ENCODE measurements at places on chromosomes 13 and 19.

GRCh38 chr19:30107251-30107650, 165.2 kb downstream of the URI1 start:
- no peak for DNase-seq

DNA sequence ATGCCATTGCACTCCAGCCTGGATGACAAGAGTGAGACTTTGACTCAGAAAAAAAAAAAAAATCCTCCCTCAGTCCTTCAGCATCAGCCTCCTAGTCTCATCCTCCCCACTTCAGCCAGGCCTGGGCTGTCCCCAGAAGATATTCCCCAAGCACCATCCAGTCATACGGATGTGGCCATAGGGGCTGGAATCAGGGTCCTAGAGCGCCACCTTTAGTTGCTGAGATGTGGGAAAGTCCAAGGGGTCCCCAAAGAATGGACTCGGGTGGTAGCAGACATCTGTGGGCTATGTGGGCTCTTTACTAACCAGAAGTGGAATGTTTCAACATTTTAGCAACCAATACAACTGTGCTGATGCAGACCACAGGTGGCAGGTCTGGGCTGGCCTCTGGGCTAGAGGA, 3.1 kb upstream of the TYROBP start:
- DNase-seq = no peak

DNA sequence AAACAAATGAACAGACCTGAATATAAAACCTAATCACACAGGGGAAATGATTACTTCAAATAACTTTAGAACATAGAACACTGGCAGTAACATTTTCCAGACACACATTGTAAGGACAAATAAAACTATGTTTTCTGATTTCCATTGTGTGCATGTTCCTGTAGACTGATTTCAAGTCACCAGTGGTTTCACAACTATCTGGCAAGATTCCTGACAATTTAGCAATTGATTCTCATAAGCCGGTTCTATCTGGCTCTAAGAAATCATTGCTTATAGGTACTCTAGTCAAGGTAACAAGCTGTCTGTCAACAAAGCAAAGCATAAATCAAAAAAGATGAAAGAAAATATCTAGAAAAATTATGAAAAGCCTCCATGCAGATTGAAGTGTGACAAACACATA, 19.6 kb upstream of the PCCA start:
- DNase-seq = no peak

- DNase-seq = no peak
Observed at GRCh38 chr19:39410831-39411080, 1.7 kb upstream of the PLEKHG2 start.

DNA sequence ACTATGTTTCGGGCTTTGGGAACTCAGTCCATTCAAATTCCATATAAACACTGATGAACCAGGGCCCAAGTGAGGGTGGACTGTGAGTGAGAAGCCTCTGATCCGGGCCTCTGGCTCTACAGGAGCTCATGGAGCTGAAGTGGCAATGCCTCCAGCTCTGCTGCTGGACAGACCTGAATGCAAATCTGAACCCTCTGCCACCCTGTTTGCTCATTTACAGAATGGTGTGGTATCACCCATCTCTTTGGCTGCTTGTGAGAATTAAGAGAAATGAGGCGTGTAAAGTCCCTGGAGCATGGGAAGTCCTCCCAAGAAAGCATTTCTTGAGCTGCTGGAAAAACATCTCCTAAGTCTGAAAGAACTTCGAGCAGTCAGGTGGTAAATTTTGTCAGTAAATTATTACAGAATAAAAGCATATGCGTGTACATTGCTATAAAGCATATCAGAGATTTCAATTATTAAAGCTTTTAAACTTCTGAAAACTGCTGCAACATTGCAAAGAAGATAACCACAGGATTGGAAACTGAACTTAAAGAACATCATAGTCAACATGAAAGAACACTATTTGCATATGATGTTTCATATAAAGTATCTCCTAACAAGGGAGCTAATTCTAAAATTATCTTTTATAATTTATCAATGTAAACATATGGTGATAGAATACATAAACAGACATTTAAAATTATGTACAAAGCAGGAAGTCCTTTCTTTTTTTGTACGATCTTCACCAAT, 369.0 kb downstream of the UQCRFS1 start:
- no peak for DNase-seq

DNA sequence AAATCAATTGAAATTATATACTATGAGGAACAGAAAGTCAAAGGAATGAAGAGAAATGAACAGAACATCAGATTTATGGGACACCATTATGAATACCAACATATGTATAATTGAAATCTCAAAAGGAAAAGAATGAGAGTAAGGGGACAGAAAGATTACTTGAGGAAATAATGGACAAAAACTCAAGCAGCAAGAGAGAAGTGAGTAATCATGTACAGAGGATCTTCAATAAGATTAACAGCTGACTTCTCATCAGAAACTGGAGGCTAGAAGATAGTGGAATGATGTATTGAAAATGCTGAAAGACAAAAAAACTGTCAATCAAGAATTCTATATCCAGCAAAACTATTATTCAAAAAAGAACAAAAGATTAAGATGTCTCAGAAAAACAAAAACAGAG, 10.4 kb downstream of the MTUS2 start:
- no peak for DNase-seq

- DNase-seq = peak; percentile 35
Observed at GRCh38 chr19:17025991-17026658, 485 bp downstream of the CPAMD8 start.

- DNase-seq = no peak
Observed at GRCh38 chr19:27993619-27994570, 1219.1 kb downstream of the UQCRFS1 start.

GRCh38 chr19:16920816-16921529, 32.2 kb downstream of the F2RL3 start:
- no peak for DNase-seq

DNA sequence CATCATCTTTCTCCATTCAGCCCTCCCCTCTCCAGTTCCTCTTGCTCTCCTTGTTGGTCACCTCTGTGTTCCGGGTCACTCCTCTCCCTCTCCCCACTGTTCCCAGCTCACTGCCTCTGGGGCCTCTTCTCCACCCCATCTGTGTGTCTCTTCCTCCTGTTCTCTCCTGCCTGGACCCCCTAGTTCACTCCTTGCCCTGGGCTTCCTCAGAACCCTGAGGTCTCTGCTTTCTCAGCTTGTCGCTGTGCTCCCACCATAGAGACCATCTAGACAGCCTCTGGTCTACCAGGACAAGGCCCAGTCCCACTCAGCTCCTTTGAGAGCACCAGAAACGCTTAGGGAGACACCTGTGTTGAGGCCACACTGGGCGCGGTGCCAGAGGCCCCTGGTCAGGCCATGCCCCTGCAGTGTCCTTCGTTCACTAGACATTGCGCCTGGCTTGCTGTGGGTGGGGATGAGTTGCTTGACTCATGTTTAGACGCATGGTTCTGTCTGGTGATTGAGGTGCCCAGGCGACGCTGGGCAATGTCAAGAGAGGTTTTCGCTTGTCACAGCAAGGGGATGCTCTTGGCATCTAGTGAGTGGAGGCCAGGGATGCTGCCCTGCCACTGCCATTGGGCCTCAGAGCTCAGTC, 4.8 kb downstream of the LENG9 start:
- DNase-seq = no peak

GRCh38 chr19:33430674-33431277, 57.3 kb downstream of the CEBPG start:
- peak; percentile 36 for DNase-seq

DNA sequence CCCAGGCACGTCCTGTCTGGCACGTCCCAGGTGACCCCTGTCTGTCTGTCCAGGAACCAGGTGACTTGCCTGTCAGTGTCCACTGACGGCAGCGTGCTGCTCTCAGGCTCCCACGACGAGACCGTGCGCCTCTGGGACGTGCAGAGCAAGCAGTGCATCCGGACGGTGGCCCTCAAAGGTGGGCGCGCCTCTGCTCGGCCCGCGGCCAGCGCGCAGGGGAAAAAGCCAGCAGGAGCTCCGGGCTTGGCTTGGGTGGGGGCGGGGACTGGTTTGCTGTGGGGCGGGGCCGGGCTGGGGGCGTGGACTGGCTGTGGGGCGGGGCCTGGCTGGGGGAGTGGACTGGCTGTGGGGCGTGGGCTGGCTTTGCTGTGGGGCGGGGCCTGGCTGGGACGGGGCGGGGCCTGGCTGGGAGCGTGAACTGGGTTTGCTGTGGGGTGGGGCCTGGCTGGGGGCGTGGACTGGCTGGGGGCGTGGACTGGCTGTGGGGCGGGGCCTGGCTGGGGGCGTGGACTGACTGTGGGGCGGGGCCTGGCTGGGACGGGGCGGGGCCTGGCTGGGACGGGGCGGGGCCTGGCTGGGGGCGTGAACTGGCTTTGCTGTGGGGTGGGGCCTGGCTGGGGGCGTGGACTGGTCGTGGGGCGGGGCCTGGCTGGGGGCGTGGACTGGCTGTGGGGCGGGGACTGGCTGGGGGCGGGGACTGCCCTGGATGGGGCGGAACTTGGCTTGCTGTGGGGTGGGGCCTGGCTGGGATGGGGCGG, 7.2 kb downstream of the WDR18 start:
- no peak for DNase-seq

DNA sequence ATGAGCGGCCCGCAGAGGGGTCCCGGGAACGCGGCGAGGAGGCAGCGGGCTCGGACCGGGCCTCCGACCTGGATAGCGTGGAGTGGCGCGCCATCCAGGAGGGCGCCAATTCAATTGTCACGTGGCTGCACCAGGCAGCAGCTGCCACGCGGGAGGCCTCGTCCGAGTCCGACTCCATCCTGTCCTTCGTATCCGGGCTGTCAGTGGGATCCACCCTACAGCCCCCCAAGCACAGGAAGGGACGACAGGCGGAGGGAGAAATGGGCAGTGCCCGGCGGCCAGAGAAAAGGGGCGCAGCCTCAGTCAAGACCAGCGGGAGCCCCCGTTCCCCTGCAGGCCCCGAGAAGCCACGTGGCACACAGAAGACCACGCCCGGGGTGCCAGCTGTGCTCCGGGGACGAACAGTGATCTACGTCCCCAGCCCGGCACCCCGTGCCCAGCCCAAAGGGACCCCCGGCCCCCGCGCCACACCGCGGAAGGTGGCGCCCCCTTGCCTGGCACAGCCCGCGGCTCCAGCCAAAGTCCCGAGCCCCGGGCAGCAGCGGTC, 10.7 kb downstream of the C19orf25 start:
- no peak for DNase-seq

GRCh38 chr19:10717054-10717355, 874 bp upstream of the DNM2 start:
- DNase-seq = no peak

GRCh38 chr13:101875717-101876393, 423.4 kb downstream of the ITGBL1 start:
- no peak for DNase-seq

DNA sequence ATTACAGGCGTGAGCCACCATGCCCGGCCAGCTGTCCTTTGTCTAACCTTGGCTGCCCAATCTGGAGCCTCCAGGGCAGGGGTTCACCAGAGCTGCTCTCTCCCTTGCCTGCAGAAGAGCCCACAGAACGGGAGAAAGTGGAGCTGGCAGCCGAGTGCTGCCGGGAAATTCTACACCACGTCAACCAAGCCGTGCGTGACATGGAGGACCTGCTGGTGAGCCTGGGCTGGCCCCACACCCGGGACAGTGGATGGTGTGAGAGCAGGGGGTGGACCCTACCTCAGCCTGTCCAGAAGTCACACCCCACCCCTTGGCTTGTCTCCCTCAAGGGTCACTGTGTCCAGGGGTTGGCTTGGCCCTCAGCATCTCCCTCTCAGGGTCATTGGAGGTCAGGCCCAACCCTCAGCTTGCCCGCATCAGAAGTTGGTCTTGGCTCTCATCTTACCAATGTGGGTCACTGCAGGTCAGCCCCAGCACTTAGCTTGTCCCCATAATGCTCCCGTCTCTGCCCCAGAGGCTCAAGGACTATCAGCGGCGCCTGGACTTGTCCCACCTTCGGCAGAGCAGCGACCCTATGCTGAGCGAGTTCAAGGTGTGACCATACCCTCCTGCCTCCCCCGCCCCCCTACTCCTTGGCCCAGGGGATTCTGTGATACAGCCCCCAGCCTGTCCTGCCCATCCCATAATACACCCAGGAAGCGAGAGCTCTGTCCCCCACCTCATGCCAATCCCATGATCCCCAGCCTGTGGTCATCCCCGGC, 20.4 kb downstream of the ARHGEF1 start:
- no peak for DNase-seq

DNA sequence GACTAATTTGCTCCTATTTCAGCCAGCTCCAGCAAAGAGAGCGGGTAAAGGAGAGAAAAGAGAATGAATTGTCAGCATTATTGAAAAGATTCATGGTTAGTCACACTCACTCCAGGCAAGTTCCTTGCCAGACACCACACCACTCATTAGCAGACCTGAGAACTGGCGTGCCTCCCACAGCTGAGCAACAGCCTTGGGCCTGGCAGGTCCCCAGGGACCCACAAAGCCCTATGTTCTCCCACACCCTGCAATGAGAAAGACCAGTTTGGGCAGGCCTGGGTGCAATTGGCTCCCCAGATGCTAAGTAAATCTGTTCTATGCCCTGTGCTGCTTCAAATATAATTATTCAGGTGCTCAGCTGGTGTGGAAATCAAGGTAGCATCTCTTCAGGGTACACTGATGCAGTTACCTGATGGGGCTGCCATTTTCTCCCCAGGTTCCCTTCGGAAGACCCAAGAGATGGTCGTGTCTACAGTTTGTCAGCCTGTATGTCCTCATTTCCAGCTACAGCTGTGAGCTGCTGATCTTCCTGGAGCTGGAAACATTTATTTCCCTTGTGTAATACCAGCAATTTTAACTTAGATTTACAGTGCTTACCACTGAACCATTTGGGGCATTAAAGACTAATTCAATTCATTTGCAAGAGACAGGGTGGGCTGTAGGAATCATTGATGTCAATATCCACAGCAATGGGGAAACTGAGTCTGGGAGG, 405.0 kb downstream of the COG6 start:
- DNase-seq = no peak

DNA sequence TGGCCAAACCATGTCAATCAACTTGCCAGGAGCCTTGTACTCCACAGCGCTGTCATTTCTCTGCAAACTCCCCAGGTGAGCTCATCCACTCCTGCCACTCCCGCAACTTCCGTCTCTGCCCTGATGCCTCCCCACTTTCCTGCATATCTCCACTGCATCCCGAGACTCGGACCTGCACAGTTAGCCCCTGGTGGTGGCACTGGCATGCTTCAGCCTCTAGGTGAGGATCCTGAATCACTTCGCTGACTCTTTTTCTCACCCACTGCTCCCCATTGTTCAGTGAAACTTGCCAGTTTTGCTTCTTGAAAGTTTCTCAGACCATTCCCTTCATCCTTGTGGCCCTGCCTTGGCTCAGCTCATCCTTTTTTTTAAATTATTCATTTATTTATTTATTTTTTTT, 3.4 kb upstream of the CTU1 start:
- no peak for DNase-seq

DNA sequence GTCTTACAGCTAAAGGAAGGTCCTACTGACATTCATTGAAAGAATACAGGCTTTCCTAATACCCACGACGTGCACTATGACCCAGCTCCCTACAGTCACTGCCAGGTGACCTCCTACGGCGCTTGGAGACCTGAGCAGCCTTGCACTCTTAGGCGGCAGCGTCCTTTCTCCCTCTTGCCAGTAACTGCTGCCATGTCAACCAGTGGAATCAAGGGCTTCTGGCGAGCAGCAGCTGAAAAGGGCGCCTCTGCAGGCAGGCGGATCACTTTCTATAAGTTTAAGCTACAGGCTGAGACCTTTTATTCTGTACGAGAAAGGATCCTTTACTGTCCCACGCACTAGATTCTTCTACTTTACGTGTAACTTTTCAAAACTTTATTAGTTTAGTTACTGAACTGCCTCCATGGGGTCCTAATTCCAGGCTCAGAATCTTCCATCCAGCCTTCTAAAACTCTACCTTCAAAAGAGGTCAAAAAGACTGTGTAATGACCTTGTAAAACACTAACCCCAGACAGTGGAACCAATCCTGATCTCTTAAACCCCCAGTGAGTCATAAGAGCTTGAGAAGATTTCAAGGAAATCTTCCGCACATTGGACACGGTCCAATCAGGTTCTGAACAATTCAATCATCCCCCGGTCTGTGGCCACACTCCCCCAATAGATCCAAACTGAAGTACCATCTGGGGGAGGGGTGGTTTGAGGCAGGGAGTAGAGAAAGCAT, 1.9 kb downstream of the KCTD12 start:
- DNase-seq = no peak
